ENCODE measurements at places on chromosomes 4 and X. TPM values are rescaled to one million over a fixed set of nuclear protein-coding genes. Genes with fewer than 3 reads are reported as not detected.

DNA sequence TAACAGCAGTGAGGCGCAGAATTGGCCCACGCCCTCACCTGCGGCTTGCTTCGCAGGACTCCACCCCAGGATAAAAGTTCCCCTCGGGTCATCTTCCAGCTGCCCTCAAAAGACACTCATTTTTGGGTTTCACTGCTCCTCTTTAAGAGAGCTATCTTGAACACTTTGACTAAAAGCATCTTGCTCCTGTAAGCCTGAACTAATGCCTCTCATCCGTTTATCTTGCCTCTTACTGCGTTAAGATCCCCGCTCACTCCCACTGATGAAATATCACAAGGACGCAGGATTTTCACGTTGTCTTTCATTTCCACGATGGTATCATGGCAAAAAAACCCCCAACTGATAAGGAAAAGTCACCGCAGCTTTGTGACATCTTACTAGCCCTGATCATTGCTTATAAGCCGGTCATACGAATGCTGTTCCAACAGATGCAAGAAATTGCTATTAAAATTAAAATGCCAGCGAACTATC, 591 bp upstream of the ACSL4 start:
- H3K4me1 ChIP-seq = peaks cover 17% of the 10 kb centered on the region
- peak overlapping the region; percentile 68 for H3K4me3 ChIP-seq
- no peak overlapping the region for H3K27ac ChIP-seq
- no peak for DNase-seq
- no peaks in the 10 kb centered on the region for H3K27me3 ChIP-seq

DNA sequence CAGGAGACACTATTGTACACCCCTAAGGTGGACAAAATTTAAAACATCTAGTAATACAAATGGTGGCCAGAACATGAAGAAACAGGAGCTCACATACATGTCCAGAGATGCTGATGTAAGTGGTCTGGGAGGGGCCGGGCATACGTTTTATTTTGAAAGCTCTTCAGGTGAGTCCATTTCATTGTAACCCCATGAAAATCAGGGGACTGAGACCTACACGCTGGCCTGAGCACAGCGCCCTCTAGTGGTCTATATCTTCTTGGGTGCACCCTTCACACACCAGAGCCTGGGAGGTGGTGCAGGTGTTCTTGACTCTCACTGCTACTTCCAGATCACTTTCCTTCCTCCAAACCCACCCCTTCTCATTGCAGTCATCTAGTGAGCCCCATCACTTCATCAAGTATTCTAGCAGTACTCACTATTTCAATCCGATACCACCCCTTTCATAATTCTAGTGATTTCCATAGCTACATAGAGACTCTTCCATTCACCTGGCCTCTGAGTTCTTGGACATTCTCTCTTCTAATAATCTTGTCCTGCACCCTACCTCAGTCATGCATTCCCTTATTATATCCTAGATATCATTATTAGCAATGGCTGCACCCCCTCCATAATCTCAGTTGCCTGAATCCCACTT, 4.3 kb upstream of the TLR6 start:
- no peaks in the 10 kb centered on the region for H3K36me3 ChIP-seq
- peaks cover 44% of the 10 kb centered on the region for H3K4me1 ChIP-seq
- no peaks in the 10 kb centered on the region for H3K27me3 ChIP-seq

- no peak for DNase-seq
- no peaks in the 10 kb centered on the region for H3K4me1 ChIP-seq
- no peak overlapping the region for H3K27ac ChIP-seq
- no peak overlapping the region for H3K4me3 ChIP-seq
Measured at GRCh38 chr4:66564901-66565651, 894.8 kb upstream of the EPHA5 start.

DNA sequence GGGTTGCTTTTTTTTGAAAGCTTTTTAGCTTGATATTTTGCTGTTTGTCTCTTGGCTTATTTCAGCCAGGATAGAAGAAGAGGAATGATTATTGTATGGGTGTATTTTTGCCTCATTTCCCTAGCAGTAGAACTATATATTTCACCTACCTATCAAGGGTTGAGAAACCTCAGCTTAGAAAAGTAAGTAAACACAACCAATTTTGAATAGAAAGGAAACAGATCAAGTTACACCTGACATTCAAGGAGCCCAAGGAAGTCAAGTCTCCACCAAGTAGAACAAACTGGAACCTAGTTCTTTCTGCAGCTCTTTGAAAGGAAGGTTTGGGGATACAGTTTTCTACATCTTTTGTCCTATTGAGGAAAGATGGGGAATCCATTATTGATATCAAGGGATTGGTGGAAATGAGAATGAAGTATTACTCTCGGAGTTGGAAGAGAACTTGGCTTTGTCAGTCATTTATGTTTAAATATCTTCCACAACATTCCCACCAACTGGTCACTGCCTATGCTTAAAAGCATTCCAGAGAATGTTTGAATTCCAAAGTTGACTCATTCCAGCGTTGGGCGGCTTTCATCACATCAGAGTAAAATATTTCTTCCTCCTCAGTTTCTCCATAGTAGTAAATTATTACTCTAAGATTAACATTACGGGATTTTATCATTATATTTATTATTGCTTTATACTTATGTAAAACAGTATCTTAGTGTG, 207.8 kb upstream of the CNKSR2 start:
- no peaks in the 10 kb centered on the region for H3K27me3 ChIP-seq
- no peak overlapping the region for H3K27ac ChIP-seq
- H3K4me3 ChIP-seq = no peak overlapping the region
- no peaks in the 10 kb centered on the region for H3K36me3 ChIP-seq
- no peak for DNase-seq

- no peak for DNase-seq
- no peak overlapping the region for H3K4me3 ChIP-seq
- no peak overlapping the region for H3K27ac ChIP-seq
- no peaks in the 10 kb centered on the region for H3K36me3 ChIP-seq
- H3K4me1 ChIP-seq = no peaks in the 10 kb centered on the region
- H3K27me3 ChIP-seq = no peaks in the 10 kb centered on the region
Measured at GRCh38 chr4:169080981-169081380, 70.9 kb upstream of the CBR4 start.

DNA sequence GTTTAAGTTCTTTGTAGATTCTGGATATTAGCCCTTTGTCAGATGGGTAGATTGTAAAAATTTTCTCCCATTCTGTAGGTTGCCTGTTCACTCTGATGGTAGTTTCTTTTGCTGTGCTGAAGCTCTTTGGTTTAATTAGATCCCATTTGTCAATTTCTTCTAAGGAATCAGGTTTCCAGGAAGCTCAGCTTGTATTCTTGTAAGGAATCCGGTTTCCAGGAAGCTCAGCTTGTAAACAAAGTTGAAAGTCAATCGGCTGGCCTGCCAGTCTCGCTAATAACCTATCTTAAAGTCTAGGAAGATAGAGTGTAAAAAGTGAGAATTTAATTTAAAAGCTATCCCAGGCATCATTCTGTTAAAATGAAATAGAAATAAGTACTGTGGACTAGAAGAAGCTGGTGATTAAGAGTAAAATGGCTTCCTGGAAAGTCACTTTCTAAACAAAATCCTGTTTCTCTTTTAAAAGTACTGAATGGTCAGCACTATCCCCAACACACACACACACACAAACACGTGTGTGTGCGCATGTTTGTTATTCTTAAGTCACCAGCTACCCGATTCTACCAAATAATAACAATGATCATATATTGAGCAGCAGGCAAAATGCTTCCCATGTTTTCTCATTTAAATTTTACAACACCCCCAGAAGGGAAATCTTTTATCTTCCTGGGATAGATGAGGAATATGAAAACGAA, 171.7 kb downstream of the PAPSS1 start:
- peaks cover 15% of the 10 kb centered on the region for H3K4me1 ChIP-seq
- no peaks in the 10 kb centered on the region for H3K27me3 ChIP-seq
- H3K27ac ChIP-seq = no peak overlapping the region
- no peaks in the 10 kb centered on the region for H3K36me3 ChIP-seq
- H3K4me3 ChIP-seq = no peak overlapping the region
- DNase-seq = no peak

- H3K27ac ChIP-seq = no peak overlapping the region
- no peaks in the 10 kb centered on the region for H3K27me3 ChIP-seq
- H3K4me1 ChIP-seq = no peaks in the 10 kb centered on the region
- no peaks in the 10 kb centered on the region for H3K36me3 ChIP-seq
Measured at GRCh38 chr4:137393044-137393443, 139.2 kb downstream of the PCDH18 start.

GRCh38 chrX:13257223-13258051, 62.4 kb downstream of the ATXN3L start:
- H3K4me3 ChIP-seq = no peak overlapping the region
- H3K4me1 ChIP-seq = no peaks in the 10 kb centered on the region
- H3K27ac ChIP-seq = no peak overlapping the region
- H3K27me3 ChIP-seq = 0 out of 2 replicates have a peak, but pooled peaks cover 3% of the 10 kb centered on the region
- DNase-seq = no peak

DNA sequence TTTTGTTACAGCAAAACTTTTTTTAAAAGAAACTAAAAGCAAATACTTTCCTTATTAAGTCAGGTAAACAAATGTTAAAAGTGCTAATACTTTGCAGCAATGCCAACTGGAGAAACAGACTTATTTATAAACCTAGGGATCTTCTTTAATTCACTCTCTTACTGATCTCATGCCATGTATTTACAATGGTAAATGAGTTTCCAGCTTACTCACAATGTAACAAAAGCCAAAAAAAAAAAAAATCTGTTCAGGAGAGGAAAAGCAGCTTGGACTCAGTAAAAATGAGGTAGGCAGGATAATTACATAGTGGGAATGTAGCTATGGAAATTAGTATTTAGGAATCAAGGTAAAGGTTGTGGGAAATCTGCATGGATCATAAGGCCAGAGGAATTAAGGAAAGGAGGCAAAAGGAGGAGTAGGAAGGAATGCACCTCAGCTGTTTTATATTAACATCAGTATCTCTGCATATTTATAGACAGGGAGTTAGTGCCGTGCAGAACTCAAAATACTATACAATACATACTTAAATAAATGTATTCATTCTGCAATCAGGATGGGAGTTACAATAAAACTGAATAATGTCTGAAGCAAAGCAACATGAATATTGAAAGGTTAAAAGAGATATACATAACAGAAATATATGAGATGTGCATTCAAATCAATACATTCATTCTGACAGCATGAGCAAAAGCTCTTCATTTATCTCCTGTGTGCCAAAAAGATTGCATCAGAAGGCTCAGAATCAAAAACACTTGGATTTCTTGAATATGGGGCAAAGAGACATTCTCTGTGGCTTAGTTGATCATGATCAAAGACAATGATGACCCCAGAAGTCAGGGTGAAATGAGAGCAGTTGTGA, 57.9 kb upstream of the ETNPPL start:
- no peak for DNase-seq
- H3K27ac ChIP-seq = no peak overlapping the region
- no peaks in the 10 kb centered on the region for H3K4me1 ChIP-seq
- no peaks in the 10 kb centered on the region for H3K36me3 ChIP-seq
- H3K27me3 ChIP-seq = no peaks in the 10 kb centered on the region

- H3K36me3 ChIP-seq = no peaks in the 10 kb centered on the region
- H3K4me1 ChIP-seq = peaks cover 27% of the 10 kb centered on the region
- peak within 1 kb of the TSS; percentile 19 for H3K27ac ChIP-seq
Measured at GRCh38 chr4:112296949-112297880, at the start of gene ALPK1. Gene ALPK1, plus strand, starts transcription at chr4:112297369.

- no peak for DNase-seq
- H3K4me3 ChIP-seq = no peak overlapping the region
- no peaks in the 10 kb centered on the region for H3K4me1 ChIP-seq
- no peak overlapping the region for H3K27ac ChIP-seq
- no peaks in the 10 kb centered on the region for H3K27me3 ChIP-seq
Measured at GRCh38 chrX:53511322-53511721, 77.2 kb upstream of the HSD17B10 start.

- H3K27ac ChIP-seq = no peak overlapping the region
- no peak for DNase-seq
- H3K4me1 ChIP-seq = peaks cover 7% of the 10 kb centered on the region
- H3K36me3 ChIP-seq = no peaks in the 10 kb centered on the region
Measured at GRCh38 chrX:72159769-72160168, 21.8 kb upstream of the PIN4 start.

DNA sequence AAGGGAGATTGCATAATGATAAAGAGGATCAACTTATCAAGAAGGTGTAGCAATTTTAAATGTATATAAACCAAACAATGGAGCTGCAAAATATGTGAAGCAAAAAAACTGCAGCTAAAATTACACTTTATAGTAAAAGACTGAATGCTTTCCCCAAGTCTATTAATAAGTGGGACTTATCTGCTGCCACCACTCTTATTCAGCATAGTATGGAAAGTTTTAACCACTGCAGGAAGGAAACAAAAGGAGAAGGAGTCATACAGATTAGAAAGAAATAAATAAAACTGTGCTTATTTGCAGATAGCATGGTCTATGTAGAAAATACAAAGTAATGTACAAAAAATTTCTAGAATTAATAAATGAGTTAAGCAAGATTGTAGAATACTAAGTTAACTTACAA, 94.1 kb upstream of the GK2 start:
- H3K27me3 ChIP-seq = no peaks in the 10 kb centered on the region
- no peak overlapping the region for H3K27ac ChIP-seq
- no peaks in the 10 kb centered on the region for H3K4me1 ChIP-seq
- DNase-seq = no peak
- no peaks in the 10 kb centered on the region for H3K36me3 ChIP-seq
- H3K4me3 ChIP-seq = no peak overlapping the region

DNA sequence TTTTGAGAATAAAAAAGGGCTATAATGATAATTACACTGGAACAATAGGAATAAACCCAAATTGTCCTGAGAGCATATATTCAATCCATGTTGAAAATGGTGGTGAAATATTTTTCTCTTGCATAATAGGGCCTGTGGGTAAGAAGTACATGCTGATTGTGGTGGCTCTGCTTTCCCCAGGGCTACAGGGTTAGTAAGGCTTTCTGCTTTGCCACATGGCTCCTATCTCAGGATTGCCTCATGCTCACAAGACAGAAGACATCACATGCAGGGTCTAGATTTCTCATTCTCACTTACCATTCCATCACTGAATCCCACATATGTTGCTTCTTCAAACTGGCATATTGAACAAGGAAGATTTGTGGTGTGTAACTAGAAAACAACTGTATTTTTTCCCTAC, 12.4 kb upstream of the VEGFC start:
- H3K4me1 ChIP-seq = no peaks in the 10 kb centered on the region
- no peaks in the 10 kb centered on the region for H3K36me3 ChIP-seq
- DNase-seq = no peak
- H3K27me3 ChIP-seq = no peaks in the 10 kb centered on the region

GRCh38 chrX:24412637-24413363, 52.3 kb upstream of the PDK3 start:
- no peak overlapping the region for H3K27ac ChIP-seq
- H3K36me3 ChIP-seq = no peaks in the 10 kb centered on the region
- no peak overlapping the region for H3K4me3 ChIP-seq
- no peak for DNase-seq
- H3K4me1 ChIP-seq = no peaks in the 10 kb centered on the region
- no peaks in the 10 kb centered on the region for H3K27me3 ChIP-seq

DNA sequence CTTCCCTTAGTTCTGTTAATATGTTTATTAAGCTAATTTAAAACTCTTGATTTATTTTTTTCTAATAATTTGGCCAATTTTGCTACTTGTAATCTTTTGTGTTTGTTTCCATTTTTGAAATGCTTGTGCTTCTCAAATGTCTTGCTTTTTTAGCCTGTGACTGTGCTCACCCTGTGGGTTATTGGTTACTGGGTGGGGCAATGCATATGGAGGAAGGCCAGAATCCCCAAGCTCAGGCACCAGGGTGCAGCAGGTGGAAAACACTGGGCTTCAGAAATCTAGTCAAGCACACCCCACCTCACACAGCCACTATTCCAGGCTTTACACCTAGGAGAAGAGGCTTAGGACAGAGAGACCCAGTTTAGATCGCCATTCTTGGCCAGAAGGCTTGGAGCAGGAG, 33.1 kb downstream of the ETNPPL start:
- no peaks in the 10 kb centered on the region for H3K4me1 ChIP-seq
- no peak overlapping the region for H3K4me3 ChIP-seq
- no peaks in the 10 kb centered on the region for H3K36me3 ChIP-seq
- H3K27me3 ChIP-seq = 0 out of 2 replicates have a peak, but pooled peaks cover 3% of the 10 kb centered on the region

MND1 gene
- 46.9 TPM for total RNA-seq

TCEAL7 gene
- not detected for total RNA-seq

XK gene
- 0.04 TPM for total RNA-seq

MAGEA11 gene
- not detected for total RNA-seq
